ENCODE measurements at places on chromosomes 5 and 9.

GRCh38 chr9:1201901-1202300, 151.7 kb downstream of the DMRT2 start:
- no peak for DNase-seq

DNA sequence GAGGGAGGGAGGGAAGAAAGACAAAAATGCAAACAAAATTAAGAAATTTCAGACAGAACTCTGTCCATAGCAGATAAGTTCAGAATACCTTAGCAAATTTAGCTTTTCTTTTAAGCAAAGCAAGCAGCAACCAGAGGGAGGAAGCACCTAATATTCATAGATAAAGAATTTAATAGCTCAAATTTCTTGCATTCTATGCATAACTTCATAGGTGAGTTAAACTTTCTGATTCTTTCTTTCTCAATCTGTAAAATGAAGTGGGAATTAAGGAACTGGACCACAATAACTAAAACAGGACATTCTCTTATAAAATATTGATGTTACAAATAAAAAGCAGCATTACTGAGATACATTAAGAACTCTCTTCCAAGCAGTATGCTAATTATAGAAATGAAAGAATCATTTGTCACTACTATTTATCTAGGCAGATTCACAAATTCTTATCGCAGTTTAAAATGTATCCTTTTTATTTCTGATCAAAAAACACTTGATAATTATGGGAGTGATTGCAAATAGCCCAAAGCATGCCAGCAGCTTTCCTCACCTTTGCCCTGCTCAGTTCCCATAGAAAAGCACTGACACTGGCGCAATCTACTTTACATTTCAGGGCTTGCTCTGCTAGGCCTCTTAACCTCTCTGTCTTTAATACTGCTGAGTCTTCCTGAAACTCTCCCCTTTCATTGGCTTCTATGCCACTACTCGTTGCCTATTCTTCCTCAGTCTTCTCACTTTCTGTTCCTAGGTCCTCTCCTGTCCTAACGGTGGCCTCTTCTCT, 341.8 kb downstream of the PIK3R1 start:
- DNase-seq, result peak; percentile 58

- peak; percentile 73 for DNase-seq
Measured at GRCh38 chr9:12774861-12775678, at the start of gene LURAP1L. Gene LURAP1L, plus strand, starts transcription at chr9:12775020. Its CDS starts 696 bp downstream, at chr9:12775716.

- DNase-seq, result peak; percentile 61
Measured at GRCh38 chr5:16550316-16550952, 66.4 kb downstream of the RETREG1 start.

DNA sequence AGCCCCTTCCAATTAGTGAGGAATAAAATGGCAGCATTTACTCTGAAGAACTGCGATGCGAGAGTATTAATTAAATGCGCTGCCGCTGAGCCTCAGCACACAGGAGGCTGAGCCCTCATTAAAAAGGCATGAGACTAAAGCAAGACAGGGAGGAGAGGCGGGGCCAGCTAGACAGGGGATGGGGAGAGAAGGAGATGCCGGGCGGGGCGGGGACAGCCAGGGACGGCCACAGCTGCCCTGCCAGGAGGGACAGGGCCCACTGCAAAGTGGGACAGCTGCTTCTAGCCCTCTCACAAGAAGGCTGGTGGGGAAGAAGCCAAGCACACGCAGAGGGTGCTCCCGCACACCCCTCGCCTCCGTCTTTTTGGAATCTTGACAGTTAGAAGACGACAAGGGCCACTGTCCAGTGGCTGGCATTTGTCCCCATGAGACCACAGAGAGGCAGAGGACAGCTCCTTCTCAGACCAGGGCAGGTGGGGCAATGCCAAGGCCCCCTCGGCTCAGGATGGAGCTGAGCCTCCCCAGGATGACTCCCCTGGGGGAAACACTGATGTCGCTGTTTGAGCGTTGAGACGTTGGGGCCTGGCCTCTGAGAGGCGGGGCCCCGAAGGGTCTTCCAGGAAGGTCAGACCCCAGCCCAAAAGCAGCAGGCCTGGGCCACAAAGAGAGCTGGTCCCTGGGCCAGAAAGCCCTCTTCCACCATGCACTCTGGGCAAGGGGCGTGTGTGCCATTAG, 26.9 kb downstream of the ADAMTS2 start:
- DNase-seq, result no peak

All from EL (cell line).